ENCODE measurements at places on chromosomes 11 and 22.

GRCh38 chr22:44648085-44648820 is 53.8 kb upstream of the PRR5 start:
- DNase-seq = no peak

- DNase-seq = no peak
These were observed 10.4 kb downstream of the PACSIN2 start for GRCh38 chr22:43004362-43005035.

GRCh38 chr11:112605093-112605666 is 344.5 kb upstream of the PLET1 start:
- no peak for DNase-seq

GRCh38 chr22:48737461-48738203 is 1090.0 kb downstream of the BRD1 start:
- DNase-seq = no peak

DNA sequence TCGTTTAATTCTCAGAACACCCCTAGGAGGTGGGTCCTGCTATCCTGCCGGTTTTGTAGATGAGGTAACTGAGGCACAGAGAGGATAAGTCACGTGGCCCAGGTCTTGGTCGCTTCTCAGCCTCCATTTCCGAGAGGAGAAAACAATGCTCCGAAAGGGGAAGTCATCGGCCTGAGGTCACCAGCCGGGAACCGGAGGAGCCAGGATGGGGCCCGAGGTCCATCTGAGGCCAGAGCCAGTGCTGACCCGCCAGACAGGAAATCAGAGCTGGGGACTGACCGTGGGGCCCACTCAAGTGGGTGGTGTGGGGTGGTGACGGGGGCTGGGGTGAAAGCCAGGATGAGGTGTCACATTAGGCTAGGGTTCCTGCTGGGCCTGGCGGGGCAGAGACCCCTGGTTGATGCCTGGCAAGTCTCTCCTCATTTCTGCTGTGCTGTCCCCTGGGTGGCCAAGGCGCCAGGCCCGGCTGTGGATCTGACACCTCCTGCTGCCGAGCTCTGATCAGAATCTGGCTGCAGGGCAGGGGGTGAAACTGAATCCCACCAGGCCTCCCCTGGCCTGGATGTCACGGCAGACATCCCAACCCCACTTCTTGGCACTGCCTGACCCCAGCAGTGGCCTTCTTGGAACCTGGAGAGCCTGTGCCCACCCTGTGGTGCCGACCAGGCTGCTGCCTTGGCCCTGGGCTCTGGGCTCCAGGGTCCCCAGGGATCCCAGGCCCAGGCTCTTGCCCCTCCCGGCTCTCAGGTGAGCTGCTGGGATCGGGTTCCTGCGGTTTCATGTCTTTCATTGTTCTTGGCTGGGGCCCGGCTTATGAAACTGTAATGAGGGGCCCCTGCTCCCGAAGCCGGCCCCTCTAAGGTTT is 12.0 kb downstream of the TRIOBP start:
- DNase-seq = no peak

DNA sequence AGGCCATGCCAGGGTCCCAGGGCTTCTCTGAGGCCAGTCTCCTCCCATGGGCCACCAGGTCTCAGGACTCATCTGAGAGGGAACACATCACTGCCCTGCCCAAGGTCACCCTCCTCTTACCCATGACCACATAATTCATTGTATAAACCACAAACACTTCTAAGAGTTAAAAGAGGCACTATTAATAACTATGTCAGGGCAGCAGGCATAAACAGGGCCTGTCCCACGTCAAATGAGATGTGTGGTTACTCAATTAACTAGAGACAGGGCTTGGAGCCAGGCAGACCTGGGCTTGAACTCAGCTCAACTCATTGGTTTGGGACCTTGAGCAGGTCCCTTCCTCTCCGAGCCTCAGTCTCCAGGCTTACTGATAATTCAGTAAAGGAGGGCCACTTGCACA is 33.1 kb downstream of the ARAP1 start:
- DNase-seq = no peak

DNA sequence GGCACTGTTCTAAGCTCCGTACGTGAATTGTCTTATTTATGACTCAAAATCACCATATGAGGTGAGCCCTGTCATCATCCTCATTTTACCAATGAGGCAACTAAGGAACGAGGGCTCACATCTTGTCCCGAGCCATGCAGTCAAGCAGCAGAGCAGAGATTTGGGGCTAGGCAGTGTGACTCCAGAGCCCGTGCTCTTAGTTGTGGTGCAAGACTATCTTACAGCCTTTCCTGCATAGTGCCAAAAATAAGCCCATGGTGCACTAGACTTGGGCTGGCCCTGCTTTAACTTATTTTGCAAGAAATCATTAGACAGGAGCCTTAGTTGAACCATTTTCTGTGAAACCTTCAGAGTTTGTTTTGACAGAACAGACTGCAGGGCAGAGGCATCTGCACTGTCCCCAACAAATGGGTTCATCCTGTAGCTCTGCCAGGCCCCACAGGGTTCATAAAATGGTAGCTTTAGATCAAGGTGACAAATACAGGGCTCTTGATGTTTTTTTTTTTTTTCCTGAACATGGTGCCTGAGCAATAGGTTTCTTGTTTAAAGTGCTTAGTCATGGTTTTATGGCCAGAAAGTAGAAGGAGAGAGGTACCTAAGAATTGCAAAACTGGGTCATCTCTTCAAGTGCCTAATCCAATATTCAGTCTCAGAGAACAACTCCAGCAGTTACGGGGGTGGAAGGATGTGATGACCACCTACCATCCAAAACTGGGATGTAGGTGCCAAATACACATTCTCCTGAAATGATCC is 56.6 kb downstream of the BMAL1 start:
- no peak for DNase-seq

Measured in right hindlimb (tissue), 1 donor.